Cardiac ventricle fibroblast (primary cell): ENCODE measurements at places on chromosomes 3 and 15. TPM values are rescaled to one million over a fixed set of nuclear protein-coding genes. Genes with fewer than 3 reads are reported as not detected.

Gene RTP4
- total RNA-seq: 1.6 and 3.0 TPM in 2 replicates

Gene TEX55
- total RNA-seq: not detected in 2 replicates

Gene CXCR6
- total RNA-seq: not detected in 2 replicates

Gene WDR72
- not detected in 2 replicates for total RNA-seq
